ENCODE measurements at places on chromosomes 16 and 17.

- H3K27me3 ChIP-seq: peaks cover 9% of the 10 kb centered on the region
- H3K4me3 ChIP-seq: no peak overlapping the region
- no peak for DNase-seq
- no peak overlapping the region for H3K27ac ChIP-seq
Observed at GRCh38 chr16:79099716-79100115, 500.8 kb downstream of the MAF start.

GRCh38 chr17:79464318-79465010 is 146.4 kb downstream of the RBFOX3 start:
- no peaks in the 10 kb centered on the region for H3K36me3 ChIP-seq
- peaks cover 79% of the 10 kb centered on the region for H3K27me3 ChIP-seq
- no peak for DNase-seq
- H3K4me3 ChIP-seq: no peak overlapping the region
- H3K4me1 ChIP-seq: no peaks in the 10 kb centered on the region

DNA sequence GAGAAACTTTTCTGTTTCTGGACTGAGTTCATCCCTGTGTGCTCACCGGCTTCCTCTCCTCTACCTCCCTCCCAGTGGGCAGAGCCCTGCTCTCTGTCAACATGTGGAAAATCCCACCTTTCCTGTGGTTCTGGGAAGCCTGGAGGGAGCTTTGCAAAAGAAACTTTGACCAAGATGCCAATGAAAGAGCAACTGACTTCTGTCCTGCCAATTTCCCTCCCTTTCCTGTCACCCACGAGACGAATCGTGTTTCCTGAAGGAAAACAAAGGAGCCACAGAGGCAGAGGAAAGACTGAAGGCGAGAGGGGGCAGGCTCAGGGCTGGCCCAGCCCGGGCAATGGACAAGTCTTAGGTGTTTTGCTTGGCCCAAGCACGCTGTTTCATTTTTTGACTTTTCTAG is 82.8 kb downstream of the PLCG2 start:
- peaks cover 14% of the 10 kb centered on the region for H3K4me1 ChIP-seq
- no peak for DNase-seq
- no peak overlapping the region for H3K4me3 ChIP-seq

DNA sequence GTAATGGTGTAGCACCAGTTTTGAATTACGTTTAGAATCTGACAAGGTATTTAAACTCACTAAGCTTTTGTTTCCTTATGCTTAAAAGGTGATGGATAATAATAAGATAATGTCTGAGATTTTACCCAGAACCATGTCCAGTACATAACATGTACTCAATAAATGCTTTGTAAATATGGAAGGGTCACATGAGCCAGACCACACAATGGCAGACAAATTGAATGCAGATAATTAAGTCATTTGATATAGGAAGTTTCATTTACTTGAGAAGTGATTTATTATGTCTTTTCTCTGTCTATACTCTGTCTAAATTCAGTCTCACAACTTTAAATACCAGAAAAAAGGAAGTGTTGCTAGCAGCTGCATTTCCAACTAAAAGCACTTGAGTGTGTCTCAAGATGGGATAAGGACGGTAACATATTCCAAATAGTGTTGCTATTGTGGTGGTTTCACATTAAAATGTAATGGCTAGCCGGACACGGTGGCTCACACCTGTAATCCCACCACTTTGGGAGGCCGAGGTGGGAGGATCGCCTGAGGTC is 52.5 kb upstream of the DHX40 start:
- no peaks in the 10 kb centered on the region for H3K27me3 ChIP-seq
- no peaks in the 10 kb centered on the region for H3K36me3 ChIP-seq
- DNase-seq: no peak
- H3K27ac ChIP-seq: no peak overlapping the region
- peaks cover 8% of the 10 kb centered on the region for H3K4me1 ChIP-seq

- no peaks in the 10 kb centered on the region for H3K27me3 ChIP-seq
- no peaks in the 10 kb centered on the region for H3K36me3 ChIP-seq
- H3K4me1 ChIP-seq: peaks cover 12% of the 10 kb centered on the region
- H3K27ac ChIP-seq: no peak overlapping the region
- no peak for DNase-seq
Observed at GRCh38 chr16:11342021-11342855, 3.0 kb upstream of the RMI2 start.

DNA sequence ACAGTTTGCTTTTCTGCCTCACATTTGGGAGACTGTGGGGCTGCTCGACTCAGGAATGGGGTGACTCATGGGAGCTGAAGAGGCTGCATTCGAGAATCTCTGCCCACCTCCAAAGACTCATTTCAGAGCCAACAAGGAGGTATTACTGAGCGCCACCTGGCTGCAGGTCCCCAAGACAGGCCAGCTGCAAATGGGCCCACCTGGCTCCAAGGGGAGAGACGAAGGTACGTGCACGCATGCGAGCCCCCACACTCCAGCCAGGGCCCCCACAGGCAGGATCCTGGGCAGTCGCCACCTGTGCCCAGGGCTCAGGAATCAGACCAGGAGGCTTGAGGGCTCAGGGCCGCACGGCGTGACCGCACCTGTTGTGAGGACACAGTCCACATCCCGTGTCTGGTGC is 6.0 kb downstream of the HAGHL start:
- H3K4me1 ChIP-seq: peaks cover 10% of the 10 kb centered on the region
- no peak for DNase-seq
- peaks cover 68% of the 10 kb centered on the region for H3K36me3 ChIP-seq

GRCh38 chr16:54425068-54425467 is 138.5 kb upstream of the IRX3 start:
- H3K27ac ChIP-seq: no peak overlapping the region
- peaks cover under 1% of the 10 kb centered on the region for H3K27me3 ChIP-seq
- H3K36me3 ChIP-seq: no peaks in the 10 kb centered on the region
- H3K4me1 ChIP-seq: peaks cover 16% of the 10 kb centered on the region
- DNase-seq: no peak

DNA sequence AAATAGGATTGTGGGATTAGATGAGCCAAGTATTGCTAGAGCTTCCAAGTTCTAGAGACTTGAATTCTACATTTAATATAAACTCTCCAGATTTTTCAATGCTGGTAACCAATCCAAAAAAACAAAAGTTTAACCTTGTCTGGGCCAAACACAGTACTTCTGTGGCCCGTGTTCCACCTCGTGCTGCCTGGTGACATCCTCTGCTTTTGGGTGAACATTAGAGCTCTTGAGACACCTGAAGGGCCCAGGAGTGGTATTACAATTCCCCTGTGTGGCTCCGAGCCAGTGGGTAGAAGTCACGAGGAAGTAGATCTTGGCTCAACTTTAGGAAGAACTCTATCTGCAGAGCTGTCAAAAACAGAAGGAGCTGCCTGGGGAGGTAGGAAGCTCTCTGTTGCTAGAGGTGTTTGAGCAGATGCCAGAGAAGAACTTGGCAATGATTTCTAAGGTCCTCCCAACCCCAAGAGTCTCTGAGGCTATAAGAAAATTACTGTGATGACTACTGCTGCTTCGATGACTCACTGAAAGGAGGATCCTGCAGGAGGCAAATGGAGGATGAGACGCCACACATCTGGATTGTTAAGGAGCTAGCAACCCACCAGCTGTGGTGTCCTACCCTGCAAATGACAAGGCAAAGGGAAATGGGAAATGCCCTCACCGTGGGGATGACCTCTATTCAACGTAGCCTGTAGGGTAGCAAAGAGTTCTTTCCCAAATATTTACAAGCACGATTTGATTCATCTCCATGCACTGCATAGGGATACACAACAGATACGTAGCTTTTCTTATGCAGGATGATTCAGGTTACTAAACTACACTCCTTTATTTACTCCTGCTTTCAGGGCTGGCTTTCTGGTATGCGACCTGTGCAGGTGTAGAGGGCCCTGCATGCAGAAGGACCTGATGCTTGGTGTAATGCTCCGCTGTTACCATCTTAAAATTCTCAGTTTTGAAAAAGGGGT is 45.8 kb upstream of the GAS7 start:
- no peak for DNase-seq
- H3K36me3 ChIP-seq: no peaks in the 10 kb centered on the region
- H3K27me3 ChIP-seq: peaks cover 13% of the 10 kb centered on the region

GRCh38 chr17:26765860-26766709 is 527.8 kb upstream of the WSB1 start:
- no peaks in the 10 kb centered on the region for H3K36me3 ChIP-seq
- H3K4me3 ChIP-seq: no peak overlapping the region
- DNase-seq: no peak
- peaks cover 50% of the 10 kb centered on the region for H3K27me3 ChIP-seq

DNA sequence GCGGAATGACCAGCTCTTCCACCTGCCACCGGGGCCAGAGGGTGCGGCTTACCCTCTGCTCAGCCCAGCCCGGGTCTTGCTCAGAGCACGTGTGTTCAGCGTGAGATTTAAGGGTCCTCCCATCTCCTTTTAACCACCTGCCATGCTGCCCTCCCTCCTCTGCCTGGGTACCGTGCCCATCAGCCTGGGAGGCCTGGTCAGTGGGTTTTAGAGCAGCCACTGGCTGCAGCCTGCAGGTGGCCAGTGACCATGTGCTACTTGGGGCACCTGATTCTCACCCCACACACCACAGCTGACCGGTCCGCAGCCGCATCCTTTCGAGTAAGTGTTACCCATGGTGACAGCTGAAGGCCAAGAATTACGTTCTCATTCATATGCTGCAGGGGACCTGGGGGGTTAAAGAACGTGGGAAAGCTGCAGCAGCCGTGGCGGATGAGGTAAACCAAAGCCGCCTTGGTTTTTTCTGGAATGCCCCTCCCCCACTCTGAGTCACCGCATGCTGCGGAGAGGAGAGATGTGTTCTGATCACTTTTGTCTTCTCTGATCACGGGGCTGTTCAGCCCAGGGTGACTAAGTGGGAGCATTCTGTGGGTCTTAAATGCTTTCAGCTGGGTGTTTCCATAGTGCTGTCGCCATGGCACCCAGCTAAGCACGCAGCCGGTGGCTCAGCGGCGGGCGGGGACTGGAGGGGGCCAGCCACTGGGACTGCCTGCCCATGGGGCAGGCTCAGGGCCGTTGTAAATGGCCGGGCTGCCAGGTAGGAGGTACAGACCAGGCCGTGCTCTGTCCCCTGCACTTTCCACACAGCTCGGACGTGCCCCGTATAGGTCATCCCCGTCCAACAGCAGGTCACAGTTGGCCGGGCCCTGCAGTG is 59.8 kb downstream of the BAIAP2 start:
- peaks cover under 1% of the 10 kb centered on the region for H3K36me3 ChIP-seq
- no peak overlapping the region for H3K4me3 ChIP-seq
- no peak overlapping the region for H3K27ac ChIP-seq
- DNase-seq: no peak

- H3K36me3 ChIP-seq: no peaks in the 10 kb centered on the region
- no peaks in the 10 kb centered on the region for H3K4me1 ChIP-seq
- DNase-seq: no peak
Observed at GRCh38 chr17:51487947-51488346, 227.6 kb downstream of the UTP18 start.

DNA sequence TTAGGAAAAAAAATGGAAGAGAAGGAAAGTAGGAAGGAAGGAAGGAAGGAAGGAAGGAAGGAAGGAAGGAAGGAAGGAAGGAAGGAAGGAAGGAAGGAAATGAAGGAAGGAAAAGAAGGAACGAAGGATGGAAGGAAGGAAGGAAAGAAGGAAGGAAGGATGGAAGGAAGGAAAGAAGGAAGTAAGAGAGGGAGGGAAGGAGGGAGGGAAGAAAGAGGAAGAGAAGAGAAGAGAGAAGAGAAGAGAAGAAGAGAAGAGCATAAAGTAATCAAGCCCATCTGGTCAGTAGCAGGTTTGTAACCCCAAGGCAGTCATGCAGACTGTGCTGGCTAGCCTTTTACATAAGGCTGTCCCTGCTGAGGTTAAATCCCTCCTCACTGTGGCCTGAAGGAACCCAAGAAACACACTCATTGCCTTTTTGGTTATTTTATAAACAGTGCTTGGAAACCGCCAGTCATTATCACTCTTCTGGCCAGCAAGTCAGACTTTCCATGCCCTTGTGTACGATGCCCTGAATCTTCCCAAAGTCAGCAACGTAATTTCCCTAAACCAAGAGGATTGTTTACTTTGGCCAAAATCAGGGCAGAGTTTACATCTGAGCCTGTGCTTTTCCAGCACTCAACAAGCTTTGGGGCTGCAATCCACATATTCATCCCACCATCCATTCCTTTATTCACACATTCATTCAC is 409.6 kb upstream of the MAF start:
- no peaks in the 10 kb centered on the region for H3K27me3 ChIP-seq
- no peaks in the 10 kb centered on the region for H3K4me1 ChIP-seq
- H3K4me3 ChIP-seq: no peak overlapping the region
- H3K27ac ChIP-seq: no peak overlapping the region
- H3K36me3 ChIP-seq: no peaks in the 10 kb centered on the region

DNA sequence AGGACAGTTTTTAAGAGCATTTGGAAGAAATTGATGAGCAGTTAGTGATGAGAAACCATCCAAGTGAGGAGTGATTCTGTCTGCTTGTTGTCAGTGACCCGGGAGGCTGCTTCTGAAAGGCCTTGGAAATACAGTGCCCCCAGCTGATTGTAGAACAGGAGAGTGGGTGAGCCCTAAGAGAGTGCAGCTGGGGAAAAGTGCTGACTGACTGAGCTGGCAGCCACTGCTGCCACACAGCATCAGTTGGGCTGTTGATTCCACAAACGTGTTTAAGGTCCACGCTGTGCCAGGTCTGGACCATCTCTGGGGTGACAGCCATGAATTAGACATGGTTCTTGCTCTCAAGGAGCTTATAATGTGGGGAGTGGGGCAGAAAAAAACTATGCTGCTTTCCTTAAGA is 18.9 kb downstream of the NUP93 start:
- H3K4me3 ChIP-seq: no peak overlapping the region
- no peaks in the 10 kb centered on the region for H3K36me3 ChIP-seq
- DNase-seq: no peak
- H3K4me1 ChIP-seq: peaks cover 60% of the 10 kb centered on the region
- H3K27me3 ChIP-seq: no peaks in the 10 kb centered on the region

GRCh38 chr16:50245417-50246298 is 20.7 kb upstream of the ADCY7 start:
- DNase-seq: no peak
- peaks cover 20% of the 10 kb centered on the region for H3K4me1 ChIP-seq
- H3K36me3 ChIP-seq: no peaks in the 10 kb centered on the region
- peak overlapping the region; percentile 25 for H3K27ac ChIP-seq

GRCh38 chr16:85187002-85187401 is 74.7 kb upstream of the CIBAR2 start:
- peaks cover 45% of the 10 kb centered on the region for H3K4me1 ChIP-seq
- peaks cover 10% of the 10 kb centered on the region for H3K36me3 ChIP-seq
- H3K27me3 ChIP-seq: no peaks in the 10 kb centered on the region
- no peak overlapping the region for H3K4me3 ChIP-seq
- H3K27ac ChIP-seq: peak overlapping the region; percentile 79
- peak; percentile 60 for DNase-seq

- no peaks in the 10 kb centered on the region for H3K36me3 ChIP-seq
- H3K4me1 ChIP-seq: no peaks in the 10 kb centered on the region
- H3K27ac ChIP-seq: no peak overlapping the region
- no peak overlapping the region for H3K4me3 ChIP-seq
Observed at GRCh38 chr16:24178496-24178895, 77.6 kb upstream of the CACNG3 start.

DNA sequence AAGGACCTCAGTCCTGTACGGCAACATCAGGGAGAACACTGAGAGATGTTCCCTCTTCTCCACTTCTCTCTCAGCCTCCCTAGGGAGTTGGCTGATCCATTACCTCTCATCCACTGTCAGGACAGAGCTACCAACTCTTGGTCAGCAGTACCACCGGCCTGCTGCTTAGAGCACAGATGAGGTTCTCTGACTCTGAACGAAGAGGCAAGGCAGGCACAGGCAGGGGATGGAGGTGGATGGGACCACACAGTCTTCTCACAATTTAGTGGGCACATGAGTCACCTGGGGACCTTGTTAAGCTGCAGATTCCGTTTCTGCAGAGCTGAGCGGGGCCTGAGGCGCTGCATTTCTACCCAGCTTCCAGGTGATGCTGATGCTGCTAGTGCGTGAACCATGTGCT is 128.6 kb upstream of the CCL2 start:
- H3K4me1 ChIP-seq: peaks cover 6% of the 10 kb centered on the region
- H3K27ac ChIP-seq: no peak overlapping the region
- H3K27me3 ChIP-seq: peaks cover 70% of the 10 kb centered on the region
- DNase-seq: no peak
- no peak overlapping the region for H3K4me3 ChIP-seq
